H54 (cell line): ENCODE measurements at places on chromosomes 12 and 14.

- DNase-seq: no peak
Measured at GRCh38 chr12:124296295-124296915, 1.5 kb downstream of the RFLNA start.

- no peak for DNase-seq
Measured at GRCh38 chr12:124727922-124728321, 135.7 kb downstream of the SCARB1 start.

- DNase-seq: no peak
Measured at GRCh38 chr14:67951529-67952135, 132.1 kb downstream of the RAD51B start.

- no peak for DNase-seq
Measured at GRCh38 chr14:39169541-39169900, 612 bp downstream of the TRAPPC6B start.

GRCh38 chr14:80055226-80055625 is 156.1 kb downstream of the DIO2 start:
- no peak for DNase-seq

- DNase-seq: no peak
Measured at GRCh38 chr12:17372508-17372907, 717.5 kb downstream of the RERGL start.

- DNase-seq: no peak
Measured at GRCh38 chr14:23555533-23555881, 564 bp upstream of the THTPA start.

DNA sequence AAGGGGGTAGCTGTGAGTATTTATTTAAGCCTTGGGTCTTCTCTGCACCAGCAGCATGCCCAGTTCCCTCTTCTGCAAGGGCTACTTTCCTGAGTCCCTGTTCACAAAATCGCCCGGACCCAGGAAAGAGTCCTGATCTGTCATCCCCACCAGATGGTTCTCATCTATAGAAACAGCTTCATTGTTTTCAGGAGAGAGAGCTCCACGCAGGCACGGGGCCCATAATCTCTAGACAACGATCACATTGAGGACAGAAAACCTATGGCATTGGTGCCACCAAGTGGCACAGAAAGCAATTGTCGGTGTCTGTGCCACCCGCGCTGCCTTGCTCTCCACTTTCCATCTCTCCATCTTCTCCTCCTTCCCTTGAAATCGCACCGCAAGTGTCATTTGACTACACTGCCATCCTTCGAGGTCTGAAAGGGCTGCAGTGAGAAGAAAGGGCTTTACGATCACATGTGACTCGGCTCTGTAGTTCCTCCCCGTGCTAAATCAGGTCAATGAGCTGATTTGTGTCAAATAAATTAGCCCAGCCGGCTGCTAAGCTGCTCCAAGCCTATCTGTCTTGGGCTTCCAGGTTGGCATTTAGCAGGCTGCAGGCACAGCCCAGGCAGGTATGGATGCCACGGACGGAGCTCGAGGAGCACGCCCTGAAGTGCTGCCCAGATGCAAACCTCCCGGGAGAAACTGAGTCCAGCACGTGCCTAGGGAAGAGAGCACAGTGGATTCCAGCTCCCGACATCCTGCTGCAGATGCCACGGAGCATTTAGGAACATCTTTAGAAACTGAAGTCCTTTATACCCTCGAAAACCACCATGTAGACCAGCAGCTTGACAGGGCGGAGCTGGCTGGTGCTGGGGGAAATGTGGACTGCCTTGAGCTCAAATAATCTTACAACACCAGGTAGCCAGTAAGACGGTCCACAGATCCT is 28.8 kb downstream of the SPRING1 start:
- DNase-seq: peak; percentile 46

DNA sequence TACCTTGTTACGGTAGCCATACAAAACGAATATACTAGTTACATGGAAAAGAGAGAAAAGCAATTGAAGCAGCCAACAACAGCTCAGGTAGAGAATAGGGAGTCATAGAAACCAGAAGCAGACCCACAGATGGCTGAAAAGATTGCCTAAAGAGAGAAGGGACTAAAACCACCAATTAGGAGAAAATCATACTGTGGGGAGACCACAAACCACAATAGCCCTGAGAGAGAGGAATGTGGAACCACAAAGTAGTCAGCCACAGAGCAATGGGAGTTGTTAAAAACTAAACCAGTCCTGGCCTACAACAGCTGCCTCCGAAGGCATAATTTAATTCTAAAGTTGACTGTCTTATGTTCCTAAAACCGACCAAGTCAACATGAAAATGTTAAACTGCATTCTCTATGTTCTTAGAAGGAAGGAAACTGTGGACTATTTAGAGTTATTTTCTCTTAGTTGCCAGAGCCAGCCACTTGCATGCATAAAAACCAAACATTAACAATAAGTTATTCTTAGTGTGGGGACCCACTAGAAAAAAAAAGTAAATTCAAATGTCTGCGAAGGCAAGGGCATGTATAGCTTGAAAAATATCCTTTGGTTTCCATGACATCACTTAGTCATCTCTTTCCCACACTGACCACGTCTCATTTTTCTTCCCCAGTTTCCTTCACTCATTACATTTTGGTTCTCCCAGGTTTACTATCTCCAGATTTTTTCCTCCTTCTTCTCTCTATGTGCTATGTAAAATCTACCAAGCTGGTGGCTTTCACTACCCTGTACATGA is 398.1 kb downstream of the NOVA1 start:
- no peak for DNase-seq

- no peak for DNase-seq
Measured at GRCh38 chr12:39301422-39301821, 141.5 kb downstream of the KIF21A start.

- DNase-seq: no peak
Measured at GRCh38 chr14:23452237-23452636, 16.8 kb upstream of the MYH7 start.

GRCh38 chr12:61891632-61892031 is 368.6 kb upstream of the USP15 start:
- no peak for DNase-seq

DNA sequence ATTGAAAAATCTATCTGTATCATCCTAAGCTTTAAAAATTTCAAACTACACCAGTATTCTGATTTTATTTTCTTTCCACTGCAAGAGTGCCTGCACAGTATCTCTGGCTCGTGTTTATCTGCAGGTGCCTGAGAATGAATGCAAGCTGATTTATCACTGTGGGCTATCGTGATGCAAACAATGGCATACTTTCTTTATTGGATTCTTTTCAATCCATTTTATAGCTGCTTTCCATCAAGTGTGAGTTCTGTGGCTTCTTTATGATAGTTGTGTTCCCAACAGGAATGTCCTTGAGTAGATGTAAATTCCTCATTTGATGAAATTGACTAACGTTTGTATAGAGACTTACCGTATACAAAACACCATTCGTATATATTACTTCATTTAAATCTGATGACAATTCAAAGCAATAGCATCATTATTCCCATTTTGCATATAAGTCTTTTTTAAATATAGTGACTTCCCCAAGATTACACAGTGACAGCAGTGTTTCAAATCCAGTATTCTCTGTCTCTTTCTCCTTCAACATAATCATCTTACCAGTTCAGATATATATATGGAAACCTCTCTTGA is 160.3 kb upstream of the ABCD2 start:
- DNase-seq: no peak

GRCh38 chr12:66331814-66332213 is 29.5 kb downstream of the HELB start:
- DNase-seq: no peak

DNA sequence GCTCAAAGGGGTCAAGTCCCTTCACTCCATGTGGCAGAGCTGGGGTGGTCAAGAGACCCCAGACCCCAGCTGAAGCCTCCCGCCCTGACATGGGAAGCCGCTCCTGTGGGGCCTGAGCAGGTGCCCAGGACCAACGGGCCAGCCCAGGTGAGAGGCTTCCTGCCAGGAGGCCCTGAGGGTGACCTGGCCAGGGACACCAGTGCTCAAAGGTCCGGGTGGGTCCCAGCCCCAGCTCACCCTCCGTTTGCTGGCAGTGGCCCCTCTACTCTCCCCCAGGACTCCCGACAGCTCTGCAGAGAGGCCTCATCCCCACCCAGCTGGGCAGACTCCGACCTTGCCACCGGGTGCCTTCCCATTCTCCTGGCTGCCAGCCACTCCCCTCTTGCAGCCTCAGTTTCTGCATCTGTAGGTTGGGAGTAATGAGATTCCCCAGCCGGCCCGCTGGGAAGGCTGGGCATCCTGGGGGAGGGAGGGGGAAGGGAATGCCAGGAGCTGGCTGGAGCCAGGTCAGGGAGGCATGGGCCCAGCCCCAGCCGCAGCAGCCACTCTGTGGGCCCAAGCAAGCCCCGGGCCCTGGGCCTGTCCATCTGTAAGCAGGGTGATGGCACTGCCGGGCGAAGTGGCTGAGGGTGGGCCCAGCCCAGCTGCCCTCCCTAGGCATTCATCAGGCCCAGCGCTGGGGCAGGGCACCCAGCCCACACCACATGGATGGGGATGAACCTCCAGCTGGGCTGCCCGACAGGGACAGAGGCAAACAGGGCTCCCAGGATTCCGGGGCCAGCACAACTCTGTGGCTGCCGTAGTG is 10.3 kb upstream of the INF2 start:
- DNase-seq: no peak

GRCh38 chr12:56031987-56032386 is 9.7 kb upstream of the RPS26 start:
- no peak for DNase-seq

GRCh38 chr12:15722951-15723350 is 66.2 kb downstream of the EPS8 start:
- no peak for DNase-seq

DNA sequence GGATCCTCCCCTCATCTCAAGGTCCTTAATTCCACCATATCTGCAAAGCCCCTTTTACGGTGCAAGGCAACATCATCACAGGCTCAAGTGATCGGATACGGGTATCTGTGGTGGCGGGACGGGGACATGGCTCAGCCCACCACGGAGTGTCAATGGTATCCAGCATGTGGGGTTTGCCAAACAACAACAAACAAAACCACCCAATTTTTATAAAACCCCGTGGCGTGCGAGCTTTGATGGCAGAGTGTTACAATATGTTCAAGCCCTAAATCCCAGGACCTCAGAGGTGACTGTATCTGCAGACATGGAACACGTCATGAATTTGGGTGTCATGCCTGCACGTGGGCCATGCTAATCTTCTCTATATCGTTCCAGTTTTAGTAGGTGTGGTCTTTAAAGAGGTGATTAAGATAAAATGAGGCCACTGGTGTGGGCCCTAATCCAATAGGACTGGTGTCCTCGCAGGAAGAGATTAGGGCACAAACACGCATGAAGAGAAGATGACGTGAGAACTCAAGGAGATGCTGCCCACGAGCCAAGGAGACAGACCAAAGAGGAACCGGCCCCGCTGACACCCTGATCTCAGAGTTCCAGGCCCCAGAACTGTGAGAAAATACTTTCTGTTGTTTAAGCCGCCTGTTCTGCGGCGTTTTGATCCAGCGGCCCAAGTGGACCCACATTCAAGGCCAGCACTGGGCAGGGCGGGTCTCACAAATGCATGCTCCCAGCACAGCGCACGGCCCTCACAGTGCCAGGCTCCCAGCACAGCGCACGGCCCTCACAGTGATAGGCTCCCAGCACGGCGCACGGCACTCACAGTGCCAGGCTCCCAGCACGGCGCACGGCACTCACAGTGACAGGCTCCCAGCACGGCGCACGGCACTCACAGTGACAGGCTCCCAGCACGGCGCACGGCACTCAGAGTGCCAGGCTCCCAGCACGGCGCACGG is 6.7 kb upstream of the GOLGA3 start:
- DNase-seq: no peak

GRCh38 chr12:65368055-65368454 is 89.6 kb downstream of the MSRB3 start:
- no peak for DNase-seq

- DNase-seq: no peak
Measured at GRCh38 chr14:77848031-77848430, 48.1 kb downstream of the ADCK1 start.

DNA sequence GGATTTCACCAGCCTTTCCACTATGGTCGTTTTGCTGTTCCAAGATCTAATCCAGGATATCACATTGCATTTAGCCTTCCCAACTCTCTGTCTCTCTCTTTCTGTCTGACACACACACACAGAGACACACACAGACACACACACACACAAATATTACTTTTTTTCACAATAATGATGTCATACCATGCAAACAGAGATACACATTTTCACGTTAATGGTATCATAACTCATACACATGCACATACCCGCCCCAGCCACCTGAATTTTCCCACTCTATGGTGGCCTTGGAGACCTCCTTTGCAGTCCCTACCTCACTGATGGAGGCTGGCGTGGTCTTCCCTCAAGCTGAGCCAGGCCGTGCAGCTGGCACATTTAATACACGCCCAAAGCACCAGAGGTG is 7.2 kb upstream of the MYL2 start:
- DNase-seq: no peak

- no peak for DNase-seq
Measured at GRCh38 chr12:92094751-92095161, 50.9 kb downstream of the BTG1 start.

GRCh38 chr14:105118646-105119407 is 49.7 kb downstream of the JAG2 start:
- DNase-seq: no peak

- DNase-seq: no peak
Measured at GRCh38 chr14:32011225-32011624, 65.9 kb upstream of the ARHGAP5 start.

- no peak for DNase-seq
Measured at GRCh38 chr12:81610955-81611889, 147.9 kb downstream of the PPFIA2 start.

GRCh38 chr14:59463787-59464485 is 1.2 kb downstream of the GPR135 start:
- DNase-seq: no peak

DNA sequence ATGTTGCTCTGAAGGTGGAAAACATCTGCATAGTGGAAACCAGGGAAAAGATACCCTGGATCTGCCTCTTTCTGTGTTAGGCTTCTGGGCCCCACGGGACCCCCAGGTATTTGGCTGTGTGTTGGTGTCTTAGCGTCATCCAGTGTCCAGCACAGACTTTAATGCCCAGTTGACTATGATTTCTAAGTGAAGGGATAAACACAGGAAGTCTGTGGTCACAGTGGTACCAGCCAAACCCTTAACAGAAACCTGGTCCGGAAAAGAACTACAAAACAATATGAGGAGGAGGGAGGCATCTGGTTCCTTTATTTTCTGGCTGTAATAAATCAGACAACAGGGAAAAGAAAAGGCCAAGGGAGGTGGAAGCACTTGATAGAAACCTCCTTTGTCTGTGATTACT is 56.4 kb downstream of the CMKLR1 start:
- DNase-seq: no peak

- no peak for DNase-seq
Measured at GRCh38 chr12:119700078-119700477, 32.1 kb downstream of the PRKAB1 start.

- DNase-seq: no peak
Measured at GRCh38 chr14:64544607-64545312, 4.2 kb downstream of the HSPA2 start.

DNA sequence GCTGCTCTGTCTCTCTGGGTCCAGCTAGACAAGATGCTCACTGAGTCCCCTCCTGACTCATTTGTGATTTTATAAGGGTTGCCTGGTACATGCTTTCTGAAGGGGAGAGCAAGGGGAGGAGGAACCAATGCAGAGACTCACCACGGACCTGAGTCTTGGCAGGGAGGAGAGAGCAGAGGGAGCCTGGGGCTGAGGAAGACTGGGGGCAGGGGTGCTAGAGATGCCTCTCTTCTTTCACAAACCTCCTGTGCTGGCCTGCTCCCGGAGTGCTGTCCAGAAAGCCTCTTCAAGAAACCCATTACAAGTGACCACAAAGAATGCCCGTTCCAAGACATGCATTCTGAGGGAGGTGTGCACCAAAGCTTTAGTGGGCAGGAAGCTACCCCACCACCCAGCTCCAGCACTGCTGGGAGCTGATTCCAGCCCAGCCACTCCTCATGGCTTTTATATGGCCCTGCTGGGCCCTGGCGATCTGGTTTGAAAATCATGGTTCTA is 33.1 kb upstream of the DICER1 start:
- DNase-seq: no peak

GRCh38 chr12:79371226-79371625 is 319.5 kb downstream of the PAWR start:
- DNase-seq: no peak
